IPS-NIHi11 (cell line): ENCODE measurements at places on chromosomes 6 and 20.

- no peak for DNase-seq
Measured at GRCh38 chr6:28478518-28478917, 35.2 kb upstream of the ZSCAN23 start.

DNA sequence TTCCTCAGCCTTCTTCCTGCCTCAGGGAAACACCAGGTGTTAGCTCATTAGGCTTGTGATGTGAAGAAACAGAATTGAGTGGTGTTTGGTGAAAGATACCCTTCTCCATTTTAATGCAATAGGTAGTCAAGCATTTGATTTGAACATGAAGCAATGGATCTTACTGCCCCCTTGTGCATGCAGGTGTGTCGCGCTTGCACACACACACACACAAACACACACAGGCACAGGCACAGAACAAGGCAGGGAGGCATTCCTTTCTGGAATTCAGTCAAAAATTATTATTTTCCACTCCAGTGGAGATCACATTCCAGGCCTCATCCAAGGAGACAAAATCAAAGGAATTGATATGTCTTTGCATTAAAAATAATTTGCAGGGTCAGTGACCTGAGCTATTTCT, 667.0 kb upstream of the MARCKS start:
- no peak for DNase-seq

DNA sequence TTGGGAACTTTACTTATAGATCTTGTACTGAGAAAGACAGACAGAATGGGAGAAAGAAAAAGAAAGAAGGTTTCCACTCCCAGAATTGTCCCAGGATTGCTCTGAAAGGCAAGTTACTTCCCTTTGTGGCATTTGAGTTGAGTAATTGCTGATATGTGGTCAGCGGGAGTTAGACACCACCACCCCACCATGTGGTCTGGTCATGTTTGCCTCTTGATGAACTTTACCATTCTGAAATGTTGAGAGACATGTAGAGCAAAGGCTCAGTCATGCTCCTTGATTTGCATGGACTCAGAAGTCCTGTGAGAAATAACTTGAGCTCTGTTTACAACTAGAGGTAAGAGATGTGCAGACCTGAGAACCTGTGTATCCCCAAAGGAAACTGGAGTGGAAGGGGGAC, 17.1 kb downstream of the TCF21 start:
- DNase-seq, result no peak

DNA sequence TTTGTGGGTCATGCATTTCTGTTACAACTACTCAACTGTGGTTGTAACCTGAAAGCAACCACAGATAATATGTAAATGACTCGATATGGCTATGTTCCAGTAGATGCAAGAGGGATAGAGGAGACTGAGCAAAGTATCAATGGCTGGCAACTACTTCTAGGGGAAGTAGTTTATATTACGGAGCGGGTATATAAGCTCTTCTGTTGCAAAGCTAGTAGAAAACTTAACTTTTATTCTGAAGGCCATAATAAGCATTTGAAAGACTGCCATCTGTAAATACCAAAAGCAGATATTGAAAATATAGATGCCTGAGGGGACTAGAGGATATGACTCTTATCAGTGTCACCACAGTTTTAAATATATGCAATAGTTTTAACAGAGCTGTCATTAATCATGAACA, 655.3 kb downstream of the PHF3 start:
- DNase-seq, result no peak

DNA sequence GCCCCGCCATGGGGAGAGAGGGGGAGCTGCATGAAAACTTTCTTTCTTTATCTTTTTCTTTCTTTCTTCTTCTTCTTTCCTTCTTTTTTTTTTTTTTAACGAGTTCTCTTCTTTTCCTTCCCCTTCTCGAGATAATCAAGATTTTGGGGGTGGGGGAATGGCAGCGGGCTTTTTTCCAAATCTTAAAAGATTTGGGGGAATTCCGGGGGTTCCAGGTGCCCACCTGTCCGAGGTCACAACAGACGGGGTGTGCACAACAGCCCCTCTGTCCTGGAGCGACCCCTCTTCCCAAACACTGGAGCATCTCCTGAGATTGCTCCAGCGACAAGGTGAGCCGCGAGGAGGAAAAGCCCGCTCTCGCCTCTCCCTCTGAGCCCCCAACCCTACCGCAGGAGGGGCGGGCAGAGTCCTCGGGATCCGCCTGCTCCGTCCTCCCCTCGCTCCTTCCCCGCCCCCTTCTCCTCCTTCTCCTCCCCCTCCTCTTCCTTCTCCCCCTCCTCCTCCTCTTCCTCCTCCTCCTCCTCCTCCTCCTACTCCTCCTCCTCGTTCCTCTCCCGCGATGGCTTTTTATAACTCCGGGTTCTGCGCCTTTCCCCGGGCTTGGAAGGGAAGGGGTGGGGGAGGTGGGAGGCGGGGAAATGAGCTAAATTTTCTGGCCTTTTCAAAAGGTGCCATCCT, 689 bp upstream of the KCNB1 start:
- peak; percentile 62 for DNase-seq

DNA sequence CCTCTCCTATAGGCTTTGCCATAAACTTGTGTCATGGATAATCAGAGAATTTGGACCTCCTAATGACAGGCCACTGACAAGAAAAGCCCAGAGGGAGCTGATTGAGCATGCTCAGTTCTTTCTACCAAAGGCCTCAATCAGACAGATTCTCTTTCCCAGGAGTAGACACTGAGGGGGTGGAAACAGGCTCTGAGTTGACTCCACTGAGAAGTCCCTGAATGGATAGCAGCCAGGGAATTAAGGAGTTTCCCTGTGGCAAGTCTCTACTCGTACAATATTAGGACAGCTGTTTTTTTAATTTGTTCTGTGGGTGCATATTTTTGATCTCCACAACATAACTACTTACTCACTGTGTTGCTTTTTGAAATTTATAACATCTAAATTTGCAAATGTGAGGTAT, 63.3 kb downstream of the SLC16A10 start:
- no peak for DNase-seq

DNA sequence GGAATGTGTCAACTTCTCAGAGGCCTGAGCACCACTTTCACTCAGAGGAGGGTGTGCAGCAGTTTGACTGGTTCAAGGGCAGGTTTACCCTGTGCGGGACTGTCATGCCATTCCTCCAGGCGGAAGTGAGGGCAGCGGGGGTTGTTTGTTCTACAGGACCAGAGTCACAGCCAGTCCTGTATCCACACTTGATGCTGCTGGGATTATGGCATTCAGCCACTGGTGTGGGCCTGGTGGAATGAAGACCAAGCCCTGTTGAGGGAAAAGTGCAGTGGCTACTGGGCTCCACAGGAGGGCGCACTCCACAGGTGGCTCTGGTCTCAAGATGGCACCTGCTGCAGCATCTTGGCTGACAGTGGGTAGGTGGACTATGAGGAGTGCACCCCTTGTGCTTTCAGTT, 14.8 kb downstream of the SEMG2 start:
- DNase-seq, result peak; percentile 63

DNA sequence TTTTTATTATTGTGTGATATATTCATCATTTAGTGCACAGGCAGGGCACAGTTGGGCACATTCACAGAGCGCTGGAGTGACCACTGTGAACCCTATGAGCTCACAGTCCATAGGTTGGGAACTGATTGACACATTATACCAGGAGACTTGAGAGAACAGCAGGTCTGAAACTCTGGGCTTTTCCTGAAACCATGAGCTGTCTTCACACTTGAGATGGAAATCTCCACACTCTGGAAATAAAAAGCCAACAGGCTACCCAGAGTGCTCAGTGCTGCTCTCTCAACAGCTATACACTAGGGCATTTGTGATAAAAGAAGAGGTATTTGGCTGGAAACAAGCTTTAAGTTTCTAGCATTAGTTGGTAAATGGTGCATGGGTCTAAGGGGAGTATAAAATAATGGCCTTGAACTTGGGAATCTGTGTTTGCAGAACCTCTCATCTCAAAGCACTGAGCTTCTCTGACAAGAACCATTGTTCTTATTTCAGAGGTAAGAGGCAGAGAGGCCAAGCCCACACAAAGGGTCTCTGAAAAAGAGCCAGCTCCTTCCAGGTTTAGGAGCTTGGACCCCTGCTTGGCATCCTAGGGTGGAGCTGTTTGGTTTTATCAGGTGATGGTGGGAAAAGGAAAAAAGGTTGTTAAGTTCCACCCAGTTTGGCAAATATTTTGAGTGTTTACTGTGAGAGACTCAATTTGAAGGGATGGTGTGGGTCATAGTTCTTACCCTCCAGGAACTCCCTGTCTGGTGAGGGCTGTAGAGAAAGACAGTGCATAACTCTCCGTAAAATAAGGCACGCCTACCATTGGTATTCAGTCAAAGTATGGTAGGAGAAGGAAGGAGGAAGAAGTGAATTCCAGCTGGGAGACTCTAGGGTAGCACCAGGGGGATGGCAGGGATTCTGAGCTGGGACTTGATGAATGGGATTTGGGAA, 14.5 kb downstream of the CHMP4B start:
- DNase-seq, result no peak

DNA sequence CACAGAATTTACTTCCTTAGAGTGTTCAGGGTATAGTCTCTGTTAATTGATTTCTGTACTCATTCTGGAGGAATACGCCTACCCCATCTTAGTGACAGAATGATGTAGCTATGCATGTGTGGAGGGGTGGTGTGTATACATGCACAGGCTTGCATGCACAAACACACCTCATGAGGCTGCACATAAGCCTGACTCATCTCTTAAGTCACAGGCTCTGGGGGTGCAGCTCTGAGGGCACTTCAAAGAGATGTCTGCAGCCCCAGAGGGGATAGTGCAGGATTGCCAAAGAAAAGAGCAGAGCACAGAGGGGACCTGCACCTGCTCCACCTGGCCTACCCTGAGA, 24.6 kb downstream of the TBX18 start:
- no peak for DNase-seq

GRCh38 chr20:4187147-4187546, 171.8 kb upstream of the RNF24 start:
- no peak for DNase-seq

GRCh38 chr20:25269833-25270170, 21.9 kb downstream of the PYGB start:
- no peak for DNase-seq
